GM13976 (cell line): ENCODE measurements at places on chromosomes 6 and 20.
A peak's percentile ranks its signal among the peaks of the same experiment; 100 is the strongest.

DNA sequence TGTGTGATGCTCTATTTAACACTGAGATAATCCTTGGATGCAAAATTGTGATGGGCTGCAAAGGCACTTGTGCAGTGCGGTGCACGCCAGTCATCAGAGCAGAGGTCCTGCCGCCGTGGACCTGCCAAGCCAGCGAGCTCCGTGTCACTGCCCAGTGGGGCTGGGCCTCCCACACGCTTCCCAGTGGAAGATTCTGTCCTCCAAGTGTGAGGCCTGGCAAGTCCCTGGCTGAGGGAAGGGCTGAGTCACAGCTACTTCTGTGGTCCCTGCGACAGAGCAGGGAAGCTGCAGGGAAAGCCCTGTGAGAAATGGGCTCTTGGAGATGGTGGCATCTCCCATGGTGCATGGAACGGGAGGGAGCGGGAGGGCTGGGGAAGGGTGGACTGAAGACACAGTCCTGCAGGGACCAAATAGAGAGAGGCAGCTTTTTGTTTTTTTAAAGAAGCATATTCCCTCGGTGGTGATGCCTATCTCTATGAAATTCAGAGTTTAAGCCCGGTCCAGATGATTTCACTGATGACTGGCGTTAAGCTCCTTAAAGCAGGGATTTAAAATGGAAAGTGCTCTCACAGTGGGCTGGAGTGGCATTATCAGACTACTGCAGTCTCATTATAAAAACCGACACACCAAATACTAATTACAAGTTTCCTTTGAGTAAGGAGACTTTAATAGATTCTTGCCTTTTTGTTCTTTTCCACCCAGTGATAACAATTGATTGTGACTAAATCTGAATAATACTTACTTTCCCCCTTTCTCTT, 413.7 kb downstream of the QKI start:
- no peak for DNase-seq

GRCh38 chr20:46810448-46811223, 84.0 kb upstream of the EYA2 start:
- DNase-seq = no peak

- no peak for DNase-seq
Observed at GRCh38 chr20:36929691-36930090, 21.8 kb downstream of the SAMHD1 start.

GRCh38 chr20:23626040-23626620, 11.6 kb downstream of the CST3 start:
- DNase-seq = no peak

- DNase-seq = peak; percentile 26
Observed at GRCh38 chr6:20402342-20403069, 827 bp downstream of the E2F3 start.

GRCh38 chr6:82380566-82381185, 17.1 kb downstream of the TPBG start:
- DNase-seq = no peak

DNA sequence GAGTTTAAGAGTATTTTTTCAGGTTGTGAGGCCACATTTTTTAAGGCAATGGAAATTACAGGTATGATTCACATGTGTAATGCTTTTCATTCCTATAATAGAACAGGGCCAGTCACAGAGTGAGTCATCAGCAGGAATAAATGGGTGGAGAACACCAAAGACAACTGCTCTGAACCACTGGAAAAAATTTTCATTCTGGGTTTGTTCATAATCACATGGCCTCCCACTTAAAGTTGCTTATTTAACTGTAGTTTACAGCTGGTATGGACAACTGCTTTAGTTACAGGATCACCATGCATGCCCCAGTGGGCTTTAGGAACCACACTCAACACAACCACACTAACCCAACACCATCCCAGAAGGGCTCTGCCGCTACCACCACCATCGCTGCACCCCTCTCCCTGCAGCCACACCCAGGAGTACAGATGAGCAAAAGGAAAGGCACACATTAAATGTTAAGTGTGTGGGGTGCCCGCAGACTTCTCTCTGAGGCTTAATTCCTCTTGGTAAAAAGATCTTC, 107.0 kb upstream of the DST start:
- DNase-seq = no peak

DNA sequence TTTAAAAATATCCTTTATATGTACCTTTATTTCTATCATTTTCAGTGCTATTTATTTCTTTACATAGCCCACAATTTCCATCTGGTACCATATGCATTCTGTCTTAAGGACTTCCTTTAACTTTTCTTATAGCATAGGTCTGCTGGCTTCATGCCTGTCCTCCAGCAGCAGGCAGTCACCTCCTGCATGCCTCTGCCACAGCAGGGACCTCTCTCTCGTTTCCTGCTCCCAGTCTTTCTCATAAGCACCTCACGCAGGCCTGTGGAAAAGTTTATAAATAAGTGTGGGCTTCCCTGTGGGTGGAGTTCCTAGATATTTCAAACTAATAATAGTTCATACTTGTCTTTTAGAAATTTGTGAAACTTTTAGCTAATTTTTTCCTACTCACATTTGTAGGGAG, 133.9 kb downstream of the KCNQ5 start:
- no peak for DNase-seq
